T-helper 17 cell (primary cell): ENCODE measurements at places on chromosomes 6 and 20. TPM values are rescaled to one million over a fixed set of nuclear protein-coding genes. Genes with fewer than 3 reads are reported as not detected.

DNA sequence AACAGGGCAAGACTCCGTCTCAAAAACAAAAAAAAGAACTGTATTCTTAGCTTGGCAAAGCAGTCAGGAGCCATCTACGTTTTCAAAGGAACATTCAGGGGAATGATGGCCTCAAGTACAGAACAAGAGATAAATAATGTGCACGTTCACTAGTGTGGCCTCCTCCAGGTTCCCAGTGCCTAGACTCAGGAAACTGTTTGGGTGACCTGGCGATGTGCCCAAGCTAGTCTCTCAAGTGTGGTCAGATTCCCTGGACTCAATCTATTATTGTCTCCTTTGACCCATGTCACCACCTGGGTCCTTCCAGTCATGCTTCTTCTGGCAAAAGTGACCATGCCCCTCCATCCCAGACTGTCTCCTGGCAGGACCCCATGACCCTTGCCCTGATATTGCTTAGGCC lies 23.7 kb downstream of the TRAF3IP2 start:
- no peak for DNase-seq

DNA sequence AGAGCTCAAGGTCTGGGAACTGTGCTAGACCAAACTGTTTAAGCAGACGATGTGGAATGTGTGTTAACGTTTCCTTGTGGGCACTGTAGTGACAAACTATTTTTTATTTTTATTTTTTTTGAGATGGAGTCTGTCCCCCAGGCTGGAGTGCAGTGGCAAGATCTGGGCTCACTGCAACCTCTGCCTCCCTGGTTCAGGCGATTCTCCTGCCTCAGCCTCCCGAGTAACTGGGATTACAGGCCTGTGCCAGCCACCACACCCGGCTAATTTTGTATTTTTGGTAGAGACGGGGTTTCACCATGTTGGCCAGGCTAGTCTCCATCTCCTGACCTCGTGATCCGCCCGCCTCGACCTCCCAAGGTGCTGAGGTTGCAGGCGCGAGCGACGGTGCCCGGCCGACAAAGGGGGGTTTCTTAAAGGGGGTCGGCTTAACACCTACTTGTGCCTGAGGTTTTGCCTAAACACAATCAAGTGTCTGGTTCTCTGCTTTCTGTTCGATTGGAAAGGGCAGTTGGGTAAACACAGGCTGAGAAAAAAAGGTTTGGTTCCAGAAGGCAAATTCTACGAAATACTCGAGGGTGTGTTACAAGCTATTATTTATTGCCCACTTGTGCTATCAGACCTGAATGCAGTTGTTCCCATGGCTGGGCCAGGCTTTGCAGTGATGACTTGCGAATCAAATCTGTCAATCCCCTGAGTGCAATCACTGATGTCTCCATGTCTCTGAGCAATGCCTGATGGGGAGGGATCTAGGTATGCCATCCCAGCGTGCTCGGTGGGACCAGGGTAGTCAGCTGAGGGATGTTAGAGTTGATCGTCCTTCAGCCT lies 1.3 kb downstream of the NOP56 start:
- DNase-seq = no peak

Gene OR2J3
- total RNA-seq = not detected

GRCh38 chr20:57211406-57211805 lies 55.0 kb downstream of the BMP7 start:
- DNase-seq = no peak

DNA sequence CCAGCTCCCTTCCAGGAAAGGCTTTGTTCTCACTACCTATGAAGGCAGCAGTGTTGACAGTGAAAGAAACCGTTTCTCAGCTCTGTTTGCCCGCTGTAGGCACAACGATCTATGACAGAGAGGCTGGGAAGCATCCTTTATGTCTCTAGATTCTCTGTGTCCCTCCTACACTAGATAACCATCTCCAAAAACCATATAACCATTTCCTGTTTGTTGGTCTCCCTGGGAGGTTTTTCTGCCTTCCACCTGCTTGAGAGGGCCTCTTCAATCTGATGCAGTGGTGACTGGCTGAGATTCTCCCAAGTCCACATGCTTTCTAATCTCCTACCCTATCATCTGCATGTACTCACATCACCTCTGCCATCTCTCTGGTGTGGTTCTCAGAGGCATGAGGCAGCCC lies 32.0 kb upstream of the TMEM217 start:
- DNase-seq = no peak

- no peak for DNase-seq
These were observed 58.2 kb downstream of the ZNF831 start for GRCh38 chr20:59221707-59222252.

DNA sequence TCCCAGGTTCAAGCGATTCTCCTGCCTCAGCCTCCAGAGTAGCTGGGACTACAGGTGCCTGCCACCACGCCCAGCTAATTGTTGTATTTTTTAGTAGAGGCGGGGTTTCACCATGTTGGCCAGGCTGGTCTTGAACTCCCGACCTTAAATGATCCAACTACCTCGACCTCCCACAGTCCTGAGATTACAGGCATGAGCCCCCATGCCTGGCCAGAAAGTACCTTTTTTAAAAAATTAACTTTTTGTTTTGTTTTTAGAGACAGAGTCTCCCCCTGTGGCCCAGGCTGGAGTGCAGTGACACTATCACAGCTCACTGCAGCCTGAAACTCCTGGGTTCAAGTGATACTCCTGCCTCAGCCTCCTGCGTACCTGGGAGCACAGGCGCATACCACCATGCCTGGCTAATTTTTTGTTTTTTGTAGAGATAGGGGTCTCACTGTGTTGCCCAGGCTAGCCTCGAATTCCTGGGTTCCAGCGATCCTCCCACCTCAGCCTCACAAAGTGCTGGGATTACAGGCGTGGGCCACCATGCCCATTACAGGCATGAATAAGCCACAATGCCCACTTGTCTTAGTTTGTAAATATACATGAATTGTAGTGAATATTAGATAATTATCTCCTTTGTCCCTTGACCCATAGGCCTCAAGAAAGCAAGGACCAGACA lies 17.4 kb upstream of the EEF1A1 start:
- DNase-seq = no peak

Gene ACSS1
- 33.1 TPM for total RNA-seq

DNA sequence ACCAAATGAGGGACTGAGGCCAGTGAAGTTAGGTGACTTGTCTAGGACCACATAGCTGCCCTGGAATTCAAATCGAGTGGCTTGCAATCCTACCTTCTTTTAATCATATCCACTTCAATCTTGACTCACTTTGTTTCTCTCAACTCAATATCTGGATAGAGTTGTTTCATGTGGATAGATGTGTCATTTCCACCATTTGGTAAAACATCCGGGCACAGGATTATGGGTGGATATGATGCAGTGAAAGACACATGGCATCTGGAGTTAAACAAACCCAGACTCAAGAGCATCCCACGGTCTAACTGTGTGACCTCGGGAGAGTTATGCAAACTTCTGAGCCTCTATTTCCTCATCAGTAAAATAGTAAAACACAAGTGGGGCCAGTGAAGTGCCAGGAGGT lies 103.6 kb upstream of the CNKSR3 start:
- DNase-seq = no peak

GRCh38 chr20:59042796-59043631 lies 428 bp upstream of the PRELID3B start:
- peak; percentile 97 for DNase-seq

DNA sequence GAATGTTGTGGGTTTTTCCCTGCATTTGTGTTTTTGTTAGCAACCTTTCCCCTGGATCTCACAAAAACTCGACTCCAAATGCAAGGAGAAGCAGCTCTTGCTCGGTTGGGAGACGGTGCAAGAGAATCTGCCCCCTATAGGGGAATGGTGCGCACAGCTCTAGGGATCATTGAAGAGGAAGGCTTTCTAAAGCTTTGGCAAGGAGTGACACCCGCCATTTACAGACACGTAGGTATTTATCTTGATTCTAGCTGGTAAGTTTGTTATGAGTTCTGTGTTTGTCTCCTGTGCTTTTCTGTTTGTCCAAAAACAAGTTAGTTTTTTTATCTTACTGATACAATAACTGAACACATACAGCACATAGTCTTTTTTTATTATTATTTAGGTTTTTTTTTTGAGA lies 3.0 kb downstream of the SLC25A27 start:
- no peak for DNase-seq

- DNase-seq = no peak
These were observed 1.0 kb upstream of the YTHDF1 start for GRCh38 chr20:63216849-63217471.

- no peak for DNase-seq
These were observed 89.5 kb upstream of the CST7 start for GRCh38 chr20:24859539-24859938.

Gene TFAP2D
- not detected for total RNA-seq

Gene FOXF2
- total RNA-seq = not detected

DNA sequence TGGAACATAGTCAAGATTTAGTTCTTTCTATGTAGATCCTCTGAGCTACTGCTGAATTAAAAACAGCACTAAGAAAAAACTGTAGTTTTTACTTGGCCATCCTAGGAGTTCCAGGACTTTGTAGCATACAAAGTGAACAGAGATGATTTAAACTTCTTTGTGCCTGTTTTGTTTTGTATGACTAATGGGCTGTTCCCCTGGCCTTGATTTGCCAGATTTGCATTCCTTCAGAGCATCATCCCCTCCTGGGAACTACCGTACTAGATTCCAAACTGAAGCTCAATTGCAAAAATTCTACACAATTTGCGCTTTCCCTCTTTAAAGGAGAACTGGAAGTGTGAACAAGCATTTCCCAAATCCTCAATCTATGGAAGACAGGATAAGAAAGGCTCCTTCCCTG lies 23.1 kb downstream of the ACOT13 start:
- DNase-seq = no peak

Gene MTFR2
- 2.9 TPM for total RNA-seq

- no peak for DNase-seq
These were observed 401.5 kb upstream of the JARID2 start for GRCh38 chr6:14844411-14844810.

- DNase-seq = no peak
These were observed 49.3 kb upstream of the ARID1B start for GRCh38 chr6:156727715-156728385.

DNA sequence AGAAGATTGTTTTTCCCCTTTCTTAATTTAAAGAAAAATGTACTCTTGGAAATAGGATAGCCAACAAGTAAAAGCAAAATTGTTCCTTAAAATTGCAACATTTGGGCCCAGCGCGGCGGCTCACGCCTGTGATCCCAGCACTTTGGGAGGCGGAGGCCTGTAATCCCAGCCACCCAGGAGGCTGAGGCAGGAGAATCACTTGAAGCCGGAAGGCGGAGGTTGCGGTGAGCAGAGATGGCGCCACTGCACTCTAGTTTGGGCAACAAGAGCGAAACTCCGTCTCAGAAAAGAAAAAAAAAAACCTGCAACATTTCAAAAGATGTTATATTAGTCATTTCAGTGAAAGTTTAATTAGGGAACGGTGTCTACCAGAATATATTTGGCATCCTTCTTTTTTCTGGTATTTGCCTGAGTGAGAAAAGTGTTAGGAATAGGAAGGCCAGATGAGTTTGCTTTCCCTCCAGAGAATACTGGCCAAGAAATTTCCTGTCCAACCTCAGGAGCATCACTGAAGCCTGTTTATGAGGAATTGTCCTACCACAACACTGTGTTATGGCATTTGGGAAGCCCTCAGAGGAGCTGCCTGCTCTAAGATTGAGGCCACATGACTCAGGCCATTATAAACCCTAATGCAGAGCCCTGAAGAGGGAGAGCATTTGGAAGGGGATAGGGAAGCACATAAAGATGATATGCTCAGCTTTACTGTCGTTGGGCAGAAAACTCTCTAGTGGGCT lies 1.2 kb upstream of the GJA1 start:
- DNase-seq = no peak

Gene SIRPD
- total RNA-seq = not detected

Gene CALHM6
- 3.2 TPM for total RNA-seq

- DNase-seq = no peak
These were observed 40.5 kb downstream of the DSE start for GRCh38 chr6:116411284-116411623.

GRCh38 chr6:144033816-144034735 lies 26.0 kb upstream of the PLAGL1 start:
- no peak for DNase-seq

Gene C20orf204
- 10.4 TPM for total RNA-seq

Gene PARD6B
- 4.0 TPM for total RNA-seq

Gene SPINT4
- not detected for total RNA-seq

- DNase-seq = no peak
These were observed 192.4 kb upstream of the PRDM1 start for GRCh38 chr6:105893741-105894140.

- DNase-seq = no peak
These were observed 8.7 kb downstream of the CTNNBL1 start for GRCh38 chr20:37702403-37703034.

- DNase-seq = peak; percentile 31
These were observed 9.9 kb upstream of the BAK1 start for GRCh38 chr6:33589731-33590530.

DNA sequence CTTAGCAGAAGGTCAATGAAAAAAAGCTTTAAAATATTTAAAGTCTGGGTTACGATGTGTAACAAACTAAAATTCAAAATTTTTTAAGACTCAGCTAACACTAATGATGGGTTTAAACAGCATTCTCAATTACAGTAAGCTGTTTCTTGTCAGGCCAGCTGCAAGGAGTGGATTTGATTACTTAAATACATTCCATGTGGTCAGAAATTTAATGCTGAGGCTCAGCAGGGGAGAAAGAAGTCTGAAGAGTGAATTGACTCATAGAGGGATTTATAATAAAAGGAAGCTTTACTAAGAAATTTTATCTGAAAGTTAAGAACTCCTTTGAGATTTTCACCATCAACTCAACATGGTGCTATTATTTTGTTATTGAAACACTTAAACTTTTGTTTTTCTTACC lies 398.6 kb downstream of the KHDRBS2 start:
- no peak for DNase-seq

- no peak for DNase-seq
These were observed 35.3 kb downstream of the NEDD9 start for GRCh38 chr6:11197175-11197536.

DNA sequence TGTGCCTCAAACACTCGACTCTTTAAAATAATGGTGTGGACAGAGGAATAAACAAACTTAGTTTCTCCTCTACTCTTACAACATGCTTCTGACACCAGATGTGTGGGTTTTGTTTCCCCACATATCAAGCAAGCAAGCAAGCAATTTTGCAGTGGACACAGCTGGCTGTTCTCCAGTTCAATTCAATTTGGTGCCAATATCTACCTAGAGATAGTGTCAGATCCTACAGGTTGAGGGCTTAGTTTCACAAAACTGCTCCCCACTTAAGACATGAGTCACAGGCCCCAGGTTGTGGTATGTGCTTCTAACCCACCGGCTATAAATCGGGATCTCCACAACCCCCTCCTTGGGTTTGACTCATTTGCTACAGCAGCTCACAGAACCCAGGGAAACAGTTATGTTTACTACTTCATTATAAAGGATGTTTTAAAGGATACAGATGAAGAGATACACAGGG lies 131.4 kb upstream of the TRAF3IP2 start:
- no peak for DNase-seq

DNA sequence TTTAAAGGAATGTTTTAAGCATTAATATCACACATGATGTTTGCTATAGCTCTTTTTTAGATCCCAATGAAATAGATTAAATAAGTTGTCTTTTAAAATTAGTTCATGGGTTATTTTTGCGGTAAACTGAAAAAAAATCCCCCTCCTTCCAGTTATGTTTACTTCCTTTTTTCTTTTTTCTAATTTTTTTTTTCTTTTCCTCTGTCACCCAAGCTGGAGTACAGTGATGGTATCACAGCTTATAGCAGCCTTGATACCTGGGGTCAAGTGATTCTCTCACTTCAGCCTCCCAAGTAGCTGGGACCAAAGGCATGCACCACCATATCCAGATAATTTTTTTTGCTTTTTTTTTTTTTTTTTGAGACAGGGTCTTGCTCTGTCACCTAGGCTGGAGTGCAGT lies 17.8 kb upstream of the SCAF8 start:
- DNase-seq = no peak

Gene GJA10
- total RNA-seq = not detected

Gene NHLRC1
- total RNA-seq = 0.13 TPM
